ENCODE measurements at places on chromosomes 7 and 10. TPM values are rescaled to one million over a fixed set of nuclear protein-coding genes. Genes with fewer than 3 reads are reported as not detected.

GRCh38 chr7:3673524-3673923 lies 372.5 kb downstream of the SDK1 start:
- DNase-seq: peak; percentile 25

GRCh38 chr10:60236869-60237524 lies 152.7 kb downstream of the ANK3 start:
- DNase-seq: no peak

DNA sequence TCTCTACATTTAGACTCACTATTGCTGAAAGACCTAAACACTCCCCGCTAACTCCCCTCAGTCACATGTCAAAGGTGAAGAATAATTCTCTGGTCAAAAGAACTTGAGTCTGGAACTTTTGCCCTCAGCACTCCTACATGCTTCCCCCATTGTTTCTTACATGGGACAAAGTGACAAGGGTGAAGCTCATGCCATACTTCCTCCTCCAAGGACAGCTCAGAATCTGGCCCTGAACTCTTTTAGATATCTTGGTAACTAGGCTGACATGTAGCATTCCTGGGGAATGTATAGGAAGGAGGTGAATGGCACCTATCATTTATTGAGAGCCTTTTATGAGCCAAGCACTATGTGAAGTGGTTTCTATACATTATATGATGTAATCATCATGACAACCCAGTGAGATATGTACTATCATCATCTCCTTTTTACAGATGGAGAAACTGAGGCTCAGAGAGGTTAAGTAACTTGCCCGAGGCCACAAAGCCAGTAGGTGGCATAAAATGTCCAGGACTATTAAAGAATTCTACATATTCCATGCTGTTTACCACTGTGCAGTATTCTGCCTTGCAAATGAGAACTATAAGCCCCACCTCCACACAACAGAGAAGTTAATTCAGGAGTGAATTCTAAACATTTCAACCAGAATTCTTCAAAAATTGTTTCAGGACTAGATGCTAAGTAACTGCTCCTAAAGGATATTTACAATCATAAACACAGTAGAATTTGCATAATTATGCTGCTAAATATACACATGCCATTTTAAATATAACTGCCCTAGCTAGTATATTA lies 246.6 kb downstream of the ARHGAP21 start:
- no peak for DNase-seq

TBC1D12 gene
- 6.4 TPM for polyA plus RNA-seq

NKX1-2 gene
- not detected for polyA plus RNA-seq

ANLN gene
- 1.1 TPM for polyA plus RNA-seq

DNA sequence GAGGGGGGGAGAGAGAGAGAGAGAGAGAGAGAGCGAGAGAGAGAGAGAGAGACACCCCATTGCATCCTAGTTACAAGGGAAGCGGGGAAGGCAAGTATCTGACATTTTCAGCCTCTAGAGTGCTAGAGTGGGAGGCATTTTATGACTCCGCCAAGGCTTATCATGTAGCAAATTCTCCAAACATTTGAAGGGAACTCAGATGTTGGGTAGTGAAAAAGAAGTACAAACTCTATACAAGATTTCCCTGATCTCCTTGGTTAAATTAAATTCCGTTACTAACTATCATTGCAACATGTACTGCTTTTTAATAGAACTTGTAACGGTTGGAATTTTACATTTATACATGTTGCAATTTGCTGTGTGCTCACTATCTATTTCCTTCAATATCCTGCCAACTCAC lies 83.4 kb upstream of the FAM3C start:
- no peak for DNase-seq

DNA sequence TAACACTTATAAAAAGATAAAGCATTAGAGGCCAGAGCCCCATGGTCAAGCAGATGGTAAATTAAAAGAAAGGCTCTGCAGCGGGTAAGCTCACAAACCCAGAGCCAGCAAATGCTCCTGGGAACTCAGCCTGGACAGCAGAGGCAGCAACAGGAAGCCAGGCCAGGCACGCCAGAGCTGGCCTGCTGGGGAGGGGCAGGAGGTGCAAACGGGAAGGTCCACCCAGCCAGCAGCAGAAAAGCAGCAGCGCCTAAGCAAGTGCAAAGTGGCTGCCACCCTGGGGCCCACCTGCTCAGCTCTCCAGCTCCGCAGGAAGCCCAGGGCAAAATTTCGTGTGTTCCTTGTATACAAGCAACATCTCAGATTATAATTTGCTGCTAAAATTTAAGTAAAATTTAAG lies 82.7 kb upstream of the GPR22 start:
- no peak for DNase-seq

GRCh38 chr10:125010362-125010761 lies 68.4 kb downstream of the ZRANB1 start:
- no peak for DNase-seq

- DNase-seq: no peak
Measured at GRCh38 chr7:91556956-91557650, 292.9 kb downstream of the FZD1 start.

GRCh38 chr7:63012633-63013183 lies 985.9 kb upstream of the ZNF722 start:
- DNase-seq: no peak

DNA sequence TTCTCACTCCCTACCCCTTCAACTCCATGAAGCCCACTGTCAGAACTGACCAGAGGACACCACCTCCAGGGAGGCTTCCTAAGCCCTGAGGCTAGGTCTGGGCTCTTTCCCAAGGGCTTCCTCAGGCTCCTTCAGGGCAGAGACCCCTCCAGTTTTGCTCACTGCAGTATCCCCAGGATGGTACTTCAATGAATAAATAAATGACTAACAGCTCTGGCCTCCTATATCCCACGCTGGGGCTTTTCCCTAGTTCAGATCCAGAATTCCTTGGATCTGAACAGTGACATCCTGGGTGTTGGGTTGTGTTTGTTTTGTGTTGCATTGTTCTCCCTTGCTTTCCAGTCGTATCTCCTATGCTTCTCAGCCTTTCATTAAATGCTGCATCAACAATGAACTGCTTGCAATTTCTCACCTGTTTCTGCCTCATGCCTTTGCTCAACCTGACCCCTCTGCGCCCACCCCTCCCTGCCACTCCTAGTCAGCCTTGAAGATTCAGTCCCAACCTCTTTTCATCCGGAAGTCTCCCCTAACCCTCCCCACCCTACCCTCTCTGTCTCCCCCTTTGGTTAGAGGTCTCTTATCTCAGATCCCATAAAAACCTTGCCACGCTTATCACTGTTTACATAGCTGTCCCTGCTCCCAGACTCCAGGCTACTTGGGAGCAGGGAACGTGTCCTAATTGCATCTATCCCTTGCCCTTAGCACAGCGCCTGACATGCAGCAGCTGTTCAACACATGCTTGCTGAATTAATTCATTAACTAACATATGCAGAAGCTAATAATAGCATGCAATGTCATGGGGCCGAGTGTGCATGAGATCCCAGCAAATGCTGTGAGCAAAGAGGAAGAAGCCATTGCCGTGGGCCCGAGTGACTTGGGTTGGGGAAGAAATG lies 41.7 kb downstream of the PPP1R3C start:
- peak; percentile 86 for DNase-seq

CCL26 gene
- not detected for polyA plus RNA-seq

GRCh38 chr7:70596598-70596913 lies 535.4 kb upstream of the GALNT17 start:
- no peak for DNase-seq

DNA sequence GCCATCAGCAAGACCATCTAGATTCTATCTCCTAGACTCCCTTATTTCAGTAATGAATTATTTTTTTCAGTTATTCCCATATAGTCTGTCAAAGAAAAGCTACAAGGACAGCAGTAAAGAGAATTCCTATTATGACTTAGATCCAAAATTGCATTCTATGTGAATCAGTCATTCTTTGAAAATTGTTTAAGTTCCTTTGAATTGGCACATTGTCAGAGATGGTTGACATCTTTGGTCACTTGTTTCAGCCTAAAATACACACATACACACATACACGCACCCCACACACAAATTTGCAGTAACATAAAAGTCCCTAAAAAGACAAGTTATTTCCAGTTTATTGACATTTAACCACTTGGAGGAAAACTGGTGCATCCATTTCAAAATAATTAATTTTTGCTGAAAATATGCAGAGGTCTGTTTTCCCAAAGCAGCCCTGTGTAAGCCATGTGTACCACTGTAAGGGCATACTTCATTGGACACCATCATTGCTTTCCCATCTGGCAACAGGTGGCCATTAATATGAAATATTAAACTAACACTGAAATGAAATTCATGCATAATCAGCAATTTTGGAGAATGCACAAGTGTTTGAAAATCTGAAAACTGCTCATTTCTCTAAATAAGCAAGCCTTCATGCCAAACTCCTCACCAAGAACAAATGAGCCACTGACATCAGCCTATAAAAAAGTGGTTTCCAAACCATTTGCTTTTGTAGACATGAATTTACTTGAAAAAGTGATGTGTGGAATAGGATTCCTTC lies 121.7 kb upstream of the COL1A2 start:
- no peak for DNase-seq

ATAD1 gene
- 5.1 TPM for polyA plus RNA-seq

GRCh38 chr10:125153703-125154490 lies 6.5 kb downstream of the CTBP2 start:
- DNase-seq: peak; percentile 37

DNA sequence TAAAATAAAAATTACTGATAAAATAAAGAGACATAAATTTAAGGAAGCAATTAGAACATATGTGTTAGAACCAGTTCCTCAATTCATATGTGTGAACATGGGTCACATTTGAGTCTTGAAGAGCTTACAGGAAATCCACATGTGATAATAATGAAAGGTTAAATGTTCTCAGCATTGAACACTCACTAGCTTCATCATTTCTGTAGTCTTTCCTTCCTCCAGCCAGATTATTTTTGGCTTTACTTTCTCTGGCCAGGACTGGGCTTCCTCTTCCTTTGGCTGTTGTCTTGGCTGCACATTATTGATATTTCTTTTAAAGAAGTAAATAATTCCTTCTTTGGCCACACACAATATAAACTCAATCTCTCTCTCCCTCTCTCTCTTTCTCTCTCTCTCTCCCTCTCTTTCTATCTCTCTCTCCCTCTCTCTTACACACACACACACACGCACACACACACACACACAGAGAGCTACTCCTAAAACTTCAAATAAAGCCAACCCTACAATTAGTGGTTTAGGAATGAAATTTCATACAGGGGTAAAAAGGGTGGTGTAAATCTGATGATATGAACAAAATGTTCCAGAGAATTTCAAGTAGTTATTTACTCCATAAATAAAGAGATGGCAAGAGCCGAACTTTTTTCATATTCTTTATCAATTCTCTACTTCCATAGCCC lies 171.2 kb downstream of the REEP3 start:
- DNase-seq: no peak

GRCh38 chr7:13563680-13564079 lies 425.8 kb downstream of the ETV1 start:
- DNase-seq: no peak

DNA sequence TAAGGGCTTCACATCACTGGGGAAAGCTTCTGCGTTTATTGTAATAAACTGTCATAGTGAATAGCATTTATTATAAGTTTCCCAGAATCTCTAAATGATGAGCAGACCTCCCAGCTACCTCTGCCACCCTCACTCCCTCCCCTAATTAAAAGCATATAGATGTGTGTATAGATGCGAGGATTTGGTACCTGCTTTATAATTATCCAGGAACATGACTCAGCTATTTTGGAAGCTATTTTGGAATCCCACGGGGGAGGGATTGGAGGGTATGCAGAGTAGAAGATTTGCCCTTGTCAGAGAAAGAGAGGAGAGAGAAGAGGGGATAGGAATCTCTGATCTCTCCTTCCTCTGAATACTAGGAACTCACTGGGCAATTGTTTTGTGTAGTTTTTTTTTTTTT lies 455.3 kb downstream of the ADRA2A start:
- DNase-seq: no peak

- no peak for DNase-seq
Measured at GRCh38 chr7:157723205-157723604, 386.4 kb downstream of the DNAJB6 start.

KCP gene
- 0.52 TPM for polyA plus RNA-seq

DNA sequence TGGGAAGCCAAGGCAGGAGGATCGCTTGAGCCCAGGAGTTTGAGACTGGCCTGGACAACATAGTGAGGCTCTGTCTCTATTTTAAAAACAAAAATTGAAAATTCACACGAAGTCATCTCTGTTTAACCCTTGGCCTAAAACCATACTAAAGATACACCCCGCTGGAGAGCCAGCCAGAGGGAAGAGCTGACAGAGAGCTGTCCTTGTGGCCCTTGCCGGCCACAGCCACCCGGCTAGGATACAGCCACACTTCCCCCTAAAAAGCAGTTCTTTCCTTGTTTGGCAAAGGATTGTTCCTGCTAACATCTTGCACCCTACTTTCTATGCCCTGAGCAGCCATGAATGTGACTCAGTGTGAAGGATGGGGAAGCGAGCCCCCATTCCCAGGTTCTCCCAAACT lies 49.6 kb downstream of the SH3PXD2A start:
- DNase-seq: no peak

- no peak for DNase-seq
Measured at GRCh38 chr7:66267249-66267648, 62.1 kb downstream of the TPST1 start.

- DNase-seq: no peak
Measured at GRCh38 chr7:45087301-45088145, 1.2 kb downstream of the NACAD start.

DNA sequence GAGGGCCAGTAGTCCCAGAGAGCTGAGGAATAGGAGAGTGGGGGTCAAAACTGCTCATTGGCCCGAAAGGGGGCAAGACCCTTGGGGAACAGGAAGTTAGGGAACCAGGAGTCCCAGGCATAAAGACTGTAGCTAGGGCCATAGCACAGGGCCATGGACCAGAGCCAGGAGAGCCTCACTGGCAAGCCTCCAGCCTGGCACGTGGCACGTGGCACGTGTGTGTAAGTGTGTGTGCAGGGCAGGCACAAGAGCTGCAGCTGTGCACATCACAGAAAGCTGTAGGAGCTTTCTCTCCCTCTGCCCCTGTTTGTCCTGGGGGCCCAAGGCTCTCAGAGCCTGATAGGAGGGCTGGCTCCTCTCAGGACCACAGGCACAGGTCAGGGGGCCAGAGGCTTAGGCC lies 47.8 kb upstream of the SLF2 start:
- peak; percentile 14 for DNase-seq

- no peak for DNase-seq
Measured at GRCh38 chr10:61397175-61397986, 55.8 kb downstream of the TMEM26 start.

DNA sequence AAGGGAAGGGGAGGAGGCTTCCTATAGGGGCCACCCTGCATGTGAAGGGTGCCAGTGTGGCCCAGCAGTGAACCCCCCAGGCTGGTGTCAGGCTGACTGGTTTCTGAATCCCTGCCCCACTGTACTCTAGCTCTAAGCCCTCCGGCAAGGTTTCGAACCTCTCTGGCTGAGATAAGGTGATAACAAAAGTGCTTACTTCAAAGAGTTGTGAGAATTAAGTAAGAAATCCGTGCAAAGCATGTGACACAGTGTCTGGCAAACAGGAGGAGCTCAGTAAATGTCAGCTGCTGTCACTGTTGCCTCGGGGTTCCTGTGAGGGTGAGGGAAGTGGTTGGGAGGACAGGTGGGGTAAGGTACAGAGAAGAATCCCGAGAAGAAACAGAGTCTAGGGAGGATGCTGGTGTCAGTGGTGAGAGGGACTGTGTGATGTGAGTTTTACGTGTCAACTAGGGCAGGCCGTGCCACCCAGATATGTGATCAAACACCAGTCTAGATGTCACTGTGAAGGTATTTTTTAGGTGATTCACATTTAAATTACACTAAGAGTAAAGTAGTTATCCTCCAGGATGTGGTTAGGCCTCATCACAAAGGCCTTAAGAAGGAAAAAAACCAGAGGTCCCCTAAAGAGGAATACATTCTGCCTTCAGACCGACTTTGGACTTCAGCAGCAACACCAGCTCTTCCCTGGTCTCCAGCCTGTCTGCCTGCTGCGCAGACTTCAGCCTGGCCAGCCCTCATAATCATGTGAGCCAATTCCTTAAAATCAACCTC lies 64.4 kb downstream of the BPGM start:
- DNase-seq: no peak

GRCh38 chr7:96023387-96023786 lies 251.0 kb downstream of the DYNC1I1 start:
- no peak for DNase-seq

Data from small intestine (tissue), 16 donors.